ENCODE measurements at places on chromosomes 4 and X.
A peak's percentile ranks its signal among the peaks of the same experiment; 100 is the strongest.

- DNase-seq: no peak
These were observed 50.4 kb downstream of the ARX start for GRCh38 chrX:24965372-24965771.

GRCh38 chr4:84150177-84150576, 348.9 kb downstream of the NKX6-1 start:
- DNase-seq: no peak

GRCh38 chr4:145530189-145530588, 48.5 kb downstream of the SMAD1 start:
- no peak for DNase-seq

DNA sequence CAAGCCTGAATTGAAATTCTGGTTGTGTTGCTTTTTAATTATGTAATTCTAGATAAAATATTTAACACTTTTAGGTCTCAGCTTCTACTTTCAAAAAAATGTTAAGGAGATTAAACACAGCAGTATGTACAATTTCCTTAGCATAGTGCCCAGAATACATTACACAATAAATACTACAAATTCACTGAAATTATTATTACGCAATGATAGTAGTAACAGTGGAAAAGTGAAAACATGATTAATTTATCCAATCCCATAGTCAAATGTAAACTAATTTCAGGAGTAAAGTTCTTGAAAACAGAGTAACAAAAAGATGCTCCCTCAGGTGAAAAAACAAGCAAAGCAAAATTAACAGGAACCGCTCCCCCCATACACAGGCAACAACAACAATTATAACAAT, 1915.4 kb downstream of the STIM2 start:
- DNase-seq: no peak

DNA sequence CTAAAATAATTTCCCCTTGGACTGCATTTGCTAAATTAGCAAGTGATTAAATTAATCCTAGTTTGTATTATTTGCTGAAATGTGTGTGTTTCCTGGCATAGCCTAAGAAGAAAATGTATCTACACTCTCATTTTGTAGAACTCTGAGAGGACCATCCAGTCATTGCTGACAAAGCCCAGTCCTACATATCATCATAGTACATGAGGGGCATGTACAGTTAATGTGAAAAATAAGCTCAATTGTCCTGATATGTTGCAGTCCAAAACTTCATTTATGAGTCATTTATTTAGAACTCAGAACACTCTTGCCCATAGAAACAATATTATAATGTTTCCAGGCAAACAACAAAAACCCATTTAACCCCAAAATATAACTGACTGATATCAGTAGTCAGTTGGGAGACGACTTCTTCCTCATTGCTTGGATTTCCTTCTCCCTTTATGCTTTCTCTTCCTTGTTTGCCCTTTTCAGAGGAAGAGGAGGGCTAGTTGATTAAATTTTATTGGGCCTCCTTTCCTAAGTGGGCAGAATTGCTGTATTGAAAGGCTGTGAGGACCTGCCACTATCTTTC, 26.9 kb upstream of the BBS12 start:
- DNase-seq: no peak

DNA sequence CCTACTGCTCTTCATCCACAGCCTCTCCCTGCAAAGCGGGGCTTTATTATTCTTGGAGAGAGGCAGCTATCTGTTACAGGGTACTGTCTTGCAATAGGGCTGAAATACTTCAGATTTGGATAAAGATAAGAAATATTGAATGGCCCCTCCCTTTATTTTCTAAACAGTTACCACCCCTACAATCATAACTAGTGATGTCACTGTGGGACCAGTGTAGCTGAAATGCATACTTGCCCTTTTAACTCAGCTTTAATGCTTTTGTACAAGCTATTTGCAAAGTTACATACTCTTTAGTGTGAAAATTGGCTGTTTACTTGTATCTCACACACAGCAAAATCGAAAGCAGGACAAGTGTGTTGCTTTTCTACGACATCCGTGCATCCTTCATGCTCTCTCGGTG, 261.7 kb upstream of the GATB start:
- DNase-seq: no peak

DNA sequence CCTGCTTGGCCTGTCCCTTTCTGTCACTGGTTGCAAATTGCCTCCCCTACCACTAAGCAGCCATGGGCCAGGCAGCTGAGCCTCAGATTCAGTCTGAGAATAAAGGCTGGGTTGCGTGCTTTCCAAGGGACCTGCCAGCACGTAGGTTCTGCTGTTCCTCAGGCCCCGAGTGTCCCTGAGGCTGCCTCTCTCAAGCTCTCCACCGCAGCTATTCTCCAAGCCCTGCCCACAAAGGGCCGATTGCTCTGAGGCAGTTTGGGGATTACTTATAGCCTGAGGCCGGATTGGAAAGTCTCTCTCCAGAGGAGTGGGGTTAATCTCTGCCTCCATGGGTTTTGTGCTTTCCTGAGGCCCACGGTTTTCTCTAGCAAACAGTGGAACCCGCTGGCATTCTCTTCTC, 590.7 kb downstream of the BCOR start:
- no peak for DNase-seq

DNA sequence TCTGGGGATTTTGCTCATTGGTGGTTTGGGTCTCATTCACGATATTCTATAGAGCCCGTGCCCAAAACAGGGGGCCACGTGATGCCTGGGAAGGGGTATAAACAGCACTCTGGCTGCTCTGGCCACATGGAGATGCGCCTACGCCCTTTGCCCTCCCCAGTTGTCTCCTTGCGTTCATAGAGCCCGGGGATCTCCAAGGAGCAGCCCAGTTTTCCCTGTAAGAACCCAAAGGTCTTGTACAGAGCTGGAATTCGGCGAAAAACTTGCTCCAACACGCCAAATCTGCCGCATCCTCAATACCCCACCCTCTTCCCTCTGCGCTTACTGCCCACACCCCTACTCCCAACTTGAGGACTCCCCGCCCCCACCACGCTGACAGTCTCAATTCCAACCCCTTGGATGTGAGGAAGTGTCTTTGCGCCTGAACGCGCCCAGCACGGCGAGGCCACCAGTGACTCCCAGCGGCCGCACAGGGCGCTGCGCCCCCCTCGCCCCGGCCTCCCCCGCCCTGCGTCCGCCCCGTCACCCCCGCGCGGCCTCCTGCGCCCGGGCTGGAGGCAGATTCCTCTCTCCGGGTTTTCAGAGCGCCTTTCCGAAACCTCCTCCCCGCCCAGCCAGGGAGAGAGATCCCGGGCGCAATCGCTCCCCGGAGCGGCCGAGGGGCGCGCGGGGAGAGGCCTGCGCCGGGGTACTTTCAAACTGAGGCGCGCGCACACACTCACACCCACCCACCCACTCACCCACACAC, at the start of gene NHS:
TSS of gene NHS (plus strand) at position 582 of the 748 bp plus-strand sequence. CDS start 558 bp downstream, outside the sequence.
- peak; percentile 25 for DNase-seq

DNA sequence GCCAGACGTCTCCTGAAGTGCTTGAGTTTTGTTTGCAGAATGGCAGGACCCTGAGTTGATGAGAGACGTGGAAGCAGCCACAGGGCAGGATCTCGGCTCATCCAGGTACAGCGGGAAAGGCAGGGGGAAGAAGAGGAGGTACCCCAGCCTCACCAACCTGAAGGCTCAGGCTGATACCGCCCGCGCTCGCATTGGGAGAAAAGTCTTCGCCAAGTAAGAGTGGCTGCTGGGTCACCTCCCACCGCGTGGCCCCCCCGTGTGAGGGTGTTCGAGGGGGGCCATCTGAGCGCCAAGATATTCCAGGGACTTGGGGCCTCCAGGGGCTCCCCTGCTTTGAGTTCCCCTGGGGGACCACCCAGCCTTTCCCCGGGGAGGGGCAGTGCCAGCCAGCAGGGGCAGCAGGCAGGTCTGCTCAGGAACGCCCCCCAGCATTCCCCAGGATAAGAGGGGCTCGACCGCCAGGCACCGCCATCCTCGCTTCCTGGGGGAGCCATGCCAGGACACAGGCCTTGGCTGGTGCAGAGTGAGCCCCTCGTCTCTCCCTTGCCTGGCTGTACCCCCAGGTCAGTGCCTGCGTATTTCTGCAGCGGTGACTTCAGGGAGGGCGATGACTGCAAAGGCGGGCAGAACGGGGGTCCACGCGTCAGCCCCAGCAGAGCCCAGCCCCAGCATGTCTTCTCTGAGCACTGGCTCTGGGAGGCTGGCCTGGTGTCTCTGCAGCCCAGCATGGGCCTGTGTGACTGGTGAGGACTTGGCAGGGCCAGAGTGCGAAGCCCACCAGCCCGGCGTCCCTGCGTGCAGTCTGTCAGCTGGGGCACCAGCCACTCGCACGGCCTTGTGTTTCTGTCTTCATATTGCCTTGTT, 22.3 kb downstream of the NKX1-1 start:
- DNase-seq: no peak

- peak; percentile 71 for DNase-seq
These were observed 1.4 kb downstream of the HGFAC start for GRCh38 chr4:3442959-3443749.

GRCh38 chr4:73417973-73418372, 13.9 kb downstream of the ALB start:
- DNase-seq: no peak

GRCh38 chr4:78683352-78683751, 92.8 kb upstream of the BMP2K start:
- DNase-seq: no peak

- no peak for DNase-seq
These were observed 44.6 kb upstream of the TMEM164 start for GRCh38 chrX:109958266-109958665.

- DNase-seq: no peak
These were observed 59.2 kb downstream of the ADGRG2 start for GRCh38 chrX:19063030-19063429.

GRCh38 chr4:80709082-80709869, 321.2 kb upstream of the BMP3 start:
- DNase-seq: no peak

DNA sequence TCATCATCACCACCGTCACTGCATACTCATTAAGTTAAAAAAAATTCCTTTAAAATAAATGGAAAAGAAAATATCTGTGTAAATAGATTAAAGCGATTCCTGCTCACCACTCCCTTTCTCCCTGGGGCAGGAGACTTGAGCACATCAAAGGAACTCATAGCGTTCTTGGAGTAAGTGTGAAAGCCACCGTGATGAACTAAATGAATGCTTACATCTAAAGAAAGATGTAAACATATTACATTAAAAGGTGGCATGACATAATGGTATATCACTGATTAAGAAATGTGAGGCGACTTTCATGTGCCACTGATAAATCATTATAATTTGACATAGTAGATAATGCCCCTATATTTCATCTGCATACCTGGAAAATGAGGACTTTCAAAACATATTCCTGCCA, 92.0 kb downstream of the SNCA start:
- DNase-seq: no peak

GRCh38 chrX:132741689-132742088, 216.7 kb downstream of the HS6ST2 start:
- DNase-seq: no peak

DNA sequence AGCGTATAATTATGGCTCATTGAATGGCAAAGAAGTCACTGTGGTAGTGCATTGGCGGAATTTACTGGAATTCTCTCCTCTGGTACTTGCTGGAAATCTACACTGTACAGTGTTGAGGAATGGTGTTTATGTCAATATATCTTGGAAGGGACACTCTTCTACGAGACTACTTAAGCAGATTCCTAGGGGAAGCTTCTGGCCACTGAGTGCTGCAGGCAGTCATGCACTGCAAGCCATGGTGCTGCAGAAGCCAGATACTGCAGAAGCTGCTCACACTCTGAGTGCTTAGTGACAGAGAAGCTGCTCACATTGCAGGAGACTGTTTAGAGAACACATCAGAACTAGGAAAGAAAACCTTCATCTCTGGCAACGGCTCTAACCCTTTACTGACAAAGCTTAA, 725.0 kb downstream of the CCSER1 start:
- DNase-seq: no peak

DNA sequence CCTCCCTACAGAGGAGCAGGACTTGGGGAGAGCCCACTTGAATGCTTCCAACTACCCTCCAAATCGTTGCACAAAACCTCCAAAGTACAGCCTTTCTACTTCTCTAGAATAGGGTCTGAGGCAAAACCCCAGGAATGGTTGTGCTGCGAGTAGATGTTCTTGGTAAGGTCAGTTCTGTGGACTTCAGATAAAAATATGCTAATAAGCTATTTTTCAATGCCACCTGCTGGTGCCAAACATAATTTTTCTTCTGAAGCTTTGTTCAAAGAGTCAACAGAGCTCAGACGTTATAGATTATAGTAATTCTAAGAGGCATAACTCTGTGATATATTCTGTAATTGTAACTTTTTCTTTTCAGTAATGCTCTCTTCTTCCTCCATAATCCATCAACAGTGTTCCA, 425.7 kb downstream of the GPAT3 start:
- DNase-seq: no peak

- DNase-seq: no peak
These were observed 6.8 kb upstream of the CISD2 start for GRCh38 chr4:102862016-102862415.
